CD4-positive, alpha-beta T cell treated with Interleukin-1 beta for 1 hour (primary cell): ENCODE measurements at places on chromosomes 6 and 20.

- no peak for DNase-seq
Observed at GRCh38 chr20:45343532-45344167, 4.6 kb downstream of the SDC4 start.

- DNase-seq = no peak
Observed at GRCh38 chr20:32442630-32443373, 84.7 kb downstream of the ASXL1 start.

DNA sequence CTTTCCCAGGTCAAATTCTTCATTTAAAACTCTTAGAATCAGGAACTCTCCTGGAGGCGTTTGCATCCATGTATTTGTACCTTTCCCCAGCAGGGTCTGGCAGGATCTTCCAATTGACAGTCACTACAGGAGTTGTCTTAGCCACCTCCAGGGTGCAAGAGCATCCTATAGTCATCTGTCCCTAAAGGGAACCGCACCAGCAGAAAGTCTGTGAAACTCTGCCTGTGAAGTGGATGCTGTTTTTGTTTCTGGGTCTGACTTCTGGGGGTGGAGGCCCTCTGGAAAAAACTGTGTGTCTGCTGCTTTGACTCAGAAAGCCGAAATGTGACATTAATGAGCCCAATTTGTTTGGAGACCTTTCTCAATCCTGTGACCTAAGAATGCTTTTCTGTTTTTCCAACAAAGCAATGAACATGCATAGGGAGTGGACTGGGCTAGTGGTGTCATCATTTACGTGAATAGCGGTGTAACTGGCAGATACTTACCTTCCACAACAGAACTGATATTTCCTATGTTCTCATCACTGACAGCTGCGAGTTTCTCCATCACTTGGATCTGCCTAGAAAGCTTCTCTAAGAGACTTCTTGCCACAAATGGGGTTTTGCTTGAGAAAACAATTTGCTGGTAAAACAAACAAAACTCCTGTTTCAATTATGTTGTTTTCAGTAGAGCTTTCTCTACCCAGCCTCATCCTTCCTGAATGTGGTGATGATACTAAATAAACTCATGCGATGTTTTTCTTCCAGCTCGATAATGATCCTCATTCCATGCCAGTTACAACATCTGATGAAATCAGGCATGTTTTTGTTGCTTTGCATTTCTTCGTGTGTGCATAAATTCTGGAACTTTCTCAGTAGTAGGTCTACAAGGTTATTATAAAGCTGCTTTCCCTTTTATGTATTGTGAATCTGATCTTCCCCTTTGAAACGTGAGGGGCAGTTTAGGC, 33.3 kb upstream of the ARMH2 start:
- no peak for DNase-seq

GRCh38 chr6:14464055-14464454, 346.5 kb downstream of the CD83 start:
- no peak for DNase-seq
